AG04449 (cell line): ENCODE measurements at places on chromosomes 16 and 17.

DNA sequence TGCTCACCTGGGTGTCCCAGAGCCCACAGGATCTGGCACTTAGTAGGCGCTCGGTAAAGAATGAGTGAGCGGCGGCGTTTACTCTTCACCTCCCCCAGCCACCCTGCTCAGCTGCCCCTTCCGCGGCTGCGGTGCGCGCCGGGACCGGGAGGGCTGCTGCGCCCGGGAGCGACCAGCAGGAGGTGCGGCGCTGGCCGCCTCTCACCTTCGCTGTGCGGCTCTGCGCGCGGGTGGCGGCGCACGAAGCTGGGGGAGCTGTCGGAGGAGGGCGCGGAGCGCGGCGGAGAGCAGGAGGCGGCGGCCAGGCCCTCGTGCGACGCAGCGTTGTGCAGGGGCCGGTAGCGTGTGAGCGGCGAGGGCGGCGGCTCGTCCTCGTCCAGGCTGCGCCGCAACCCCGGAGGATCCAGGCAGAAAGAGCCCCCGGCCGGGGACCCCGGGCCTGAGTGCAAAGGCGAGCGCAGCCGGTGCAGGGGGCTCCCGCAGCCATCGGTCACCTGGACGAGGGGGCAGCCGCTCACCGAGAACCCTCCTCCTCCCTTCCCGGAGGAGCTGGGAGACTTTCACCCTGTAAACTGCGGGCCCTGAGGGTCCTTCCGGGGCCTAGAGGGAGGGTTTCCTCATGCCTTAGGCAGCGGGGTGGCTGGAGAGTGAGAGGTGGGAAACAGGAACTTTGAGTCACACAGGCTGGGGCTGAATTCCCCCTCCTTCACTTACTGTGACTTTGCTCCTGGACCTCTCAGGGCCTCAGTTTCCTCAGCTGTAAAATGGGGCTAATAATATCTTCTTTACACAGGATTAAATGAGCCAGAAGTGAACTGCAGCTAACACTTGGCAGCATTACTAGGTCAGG is 12.5 kb downstream of the SAMD14 start:
- DNase-seq, result no peak

DNA sequence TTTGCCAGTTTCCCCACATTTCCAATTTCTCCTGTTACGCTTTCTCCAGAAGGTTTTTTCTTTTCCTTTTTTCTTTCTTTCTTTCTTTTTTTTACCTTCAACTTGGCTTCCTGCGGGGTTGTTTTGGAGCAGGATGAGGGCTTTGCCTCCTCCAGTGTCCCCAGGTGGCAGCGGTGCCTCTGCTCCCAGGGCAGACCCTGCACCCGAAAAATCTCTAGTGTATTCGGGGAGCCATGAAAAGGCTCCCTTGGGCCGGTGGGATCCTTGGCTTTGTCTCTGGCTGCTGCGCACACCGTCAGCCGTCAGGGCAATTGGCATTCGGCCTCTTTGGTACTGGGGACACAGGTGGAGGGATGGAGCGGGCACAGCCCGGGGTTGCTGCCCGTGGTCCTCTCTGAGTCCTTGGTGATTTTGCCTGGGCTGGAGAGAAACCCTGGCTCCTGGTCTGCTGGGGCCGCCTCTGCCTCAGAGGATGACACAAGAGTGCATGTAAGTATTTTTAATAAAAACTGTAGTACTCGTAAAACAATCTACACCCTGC is 846 bp downstream of the ITGB3 start:
- DNase-seq, result no peak

DNA sequence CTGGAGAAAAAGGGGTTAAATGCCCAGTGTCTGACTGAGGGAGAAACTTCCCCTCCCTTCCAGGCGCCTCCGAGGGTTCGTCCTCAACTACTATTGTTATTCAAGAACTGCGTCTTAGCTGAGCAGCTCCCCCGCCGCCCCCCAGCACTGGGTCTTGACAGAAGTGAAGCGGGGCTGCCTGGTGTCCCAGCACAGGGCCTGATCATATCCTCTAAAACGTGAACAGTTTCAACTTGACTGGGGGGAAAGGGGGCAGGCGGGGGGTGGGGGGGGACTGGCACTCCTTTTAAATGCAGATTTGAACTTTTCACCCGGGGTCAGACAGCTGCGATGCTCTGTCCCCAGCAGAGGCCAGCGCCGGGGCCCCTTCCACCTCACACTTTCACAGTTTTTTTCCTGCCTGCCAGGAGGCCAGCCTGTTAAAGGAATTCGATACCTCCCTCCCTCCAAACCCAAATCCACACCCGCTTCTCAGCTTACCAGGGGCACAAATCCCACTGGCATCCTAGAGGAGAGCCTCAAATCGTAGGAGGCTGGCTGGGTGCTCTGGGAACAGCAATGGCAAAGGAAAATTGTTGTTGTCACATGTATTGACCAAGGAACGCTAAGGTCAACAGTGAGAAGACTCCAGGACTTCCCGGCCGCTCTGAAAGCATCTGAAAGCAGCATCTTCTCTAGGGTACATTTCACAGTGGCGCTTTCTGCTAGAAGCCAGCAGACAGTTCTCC is 14.5 kb downstream of the ZFHX3 start:
- DNase-seq, result no peak

DNA sequence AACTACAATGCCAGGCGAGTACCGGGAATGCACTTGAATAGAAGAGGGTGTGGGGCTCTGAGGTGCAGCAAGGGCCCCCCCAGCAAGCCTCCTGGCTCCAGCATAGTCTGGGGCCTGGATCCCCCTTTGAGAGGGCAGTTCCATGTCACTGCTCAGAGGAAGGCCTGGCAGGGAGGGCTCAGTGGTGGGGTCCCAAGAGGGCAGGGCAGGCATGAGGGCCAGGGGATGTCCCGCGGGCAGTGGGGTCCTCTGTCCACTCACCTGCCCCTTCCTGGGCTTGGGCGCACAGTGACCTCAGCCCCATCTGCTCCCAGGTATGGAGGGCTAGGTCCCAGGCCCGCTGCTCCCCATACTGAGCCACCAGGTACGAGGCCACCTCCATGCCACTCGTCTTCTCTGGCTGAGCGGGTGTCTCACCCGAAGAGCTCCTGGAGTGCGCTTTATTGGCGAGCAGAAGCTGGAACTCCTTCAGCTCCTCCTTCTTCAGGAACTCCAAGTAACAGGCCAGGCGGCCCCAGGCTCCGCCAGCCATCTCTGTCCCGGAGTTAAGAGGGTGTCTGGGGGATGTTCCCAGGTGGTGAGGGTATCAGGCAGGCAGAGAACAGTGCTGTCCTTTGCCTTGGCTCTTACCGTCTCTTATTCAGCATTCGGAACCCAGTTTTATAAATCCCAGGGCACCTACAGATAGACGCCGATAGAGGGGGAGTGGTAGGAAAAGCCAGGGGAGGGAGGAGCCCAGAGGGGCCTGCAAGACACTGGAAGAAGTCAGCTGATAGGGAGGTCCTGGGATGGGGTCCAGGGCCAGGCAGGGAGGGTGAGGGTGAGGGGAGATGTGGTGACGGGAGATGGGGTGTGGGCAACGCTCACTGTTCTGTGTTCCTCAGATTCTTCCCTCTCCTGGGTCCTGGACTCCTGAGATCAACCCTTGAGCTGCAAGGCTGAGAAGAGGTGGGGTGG is 605 bp downstream of the NLRP1 start:
- DNase-seq, result no peak

- no peak for DNase-seq
Observed at GRCh38 chr16:23955088-23955487, 119.3 kb downstream of the PRKCB start.

- no peak for DNase-seq
Observed at GRCh38 chr17:81002013-81002384, 10.4 kb downstream of the CHMP6 start.

- no peak for DNase-seq
Observed at GRCh38 chr17:34182036-34182803, 72.9 kb upstream of the CCL2 start.

GRCh38 chr16:11181899-11182279 is 74.1 kb downstream of the SOCS1 start:
- no peak for DNase-seq

GRCh38 chr17:46135879-46136563 is 57.2 kb downstream of the KANSL1 start:
- no peak for DNase-seq

DNA sequence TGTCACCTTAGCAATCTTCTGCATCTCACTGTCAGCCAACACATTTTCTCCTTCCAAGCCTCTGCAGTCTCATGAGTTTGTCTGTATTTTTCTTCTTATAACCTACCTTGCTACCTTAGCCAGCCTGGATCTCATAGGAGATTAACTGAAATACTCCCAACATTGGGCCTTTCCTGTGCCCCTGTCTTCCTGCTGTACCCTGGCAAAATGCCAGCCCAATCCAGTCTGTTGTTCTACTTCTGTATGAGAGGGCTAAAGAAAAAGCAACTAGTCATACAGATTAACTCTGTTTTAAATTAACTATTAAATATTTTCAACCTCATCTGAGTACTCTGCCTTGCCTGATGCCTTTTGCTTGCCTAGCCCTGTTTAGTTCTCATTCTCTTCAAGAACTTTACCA is 18.4 kb downstream of the GOSR1 start:
- no peak for DNase-seq

DNA sequence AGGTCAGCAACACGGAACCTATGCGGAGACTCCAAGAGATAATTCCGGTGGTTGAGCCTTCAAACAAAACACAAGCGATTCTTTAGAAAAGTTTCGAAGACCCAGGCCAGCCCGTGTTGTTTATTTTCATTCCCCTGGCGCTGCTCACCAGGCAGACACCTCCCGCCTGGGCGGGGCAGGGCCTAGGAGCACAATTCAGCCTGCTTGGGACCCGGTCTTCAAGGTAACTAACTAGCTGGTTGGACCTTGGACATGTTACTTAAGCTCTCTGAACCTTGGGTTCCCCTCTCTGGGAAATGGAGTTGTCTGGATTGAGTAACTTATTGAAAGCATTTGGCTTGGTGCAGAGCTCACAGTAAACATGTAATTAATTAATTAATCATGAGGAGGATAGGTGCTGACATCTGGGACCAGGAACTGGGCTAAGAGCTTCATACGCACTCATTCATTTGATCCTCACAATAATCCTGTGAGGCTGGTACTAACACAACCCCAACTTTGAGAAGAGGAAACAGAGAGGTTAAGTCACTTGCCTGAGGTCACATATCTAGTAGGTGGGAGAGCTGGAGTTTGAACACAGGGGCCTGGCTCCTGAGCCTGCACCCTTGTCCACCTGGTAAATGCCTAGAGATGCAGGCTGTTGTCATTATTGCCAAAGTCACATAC is 125.3 kb upstream of the SMURF2 start:
- no peak for DNase-seq

GRCh38 chr16:71758293-71758760 is 33.8 kb upstream of the PHLPP2 start:
- no peak for DNase-seq

DNA sequence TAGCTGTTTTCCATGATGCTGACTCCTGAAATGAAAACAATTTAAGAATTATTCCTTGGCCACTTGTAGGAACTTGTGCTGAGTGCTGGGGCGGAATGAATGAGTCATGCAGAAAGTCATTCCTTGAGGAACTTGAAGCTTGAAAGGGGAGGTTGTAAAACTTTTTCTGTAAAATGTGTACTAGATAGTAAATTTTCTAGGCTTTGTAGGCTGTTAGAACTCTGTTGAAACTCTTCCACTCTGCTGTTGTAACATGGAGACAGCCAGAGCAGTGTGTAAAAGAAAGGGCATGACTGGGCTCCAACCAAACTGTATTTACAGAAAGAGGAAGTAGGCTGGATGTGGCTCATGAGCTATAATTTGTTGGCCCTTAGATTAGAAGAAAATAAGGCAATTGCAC is 46.1 kb downstream of the ABCA8 start:
- peak; percentile 89 for DNase-seq

- DNase-seq, result no peak
Observed at GRCh38 chr16:14447783-14448182, 182.3 kb downstream of the PARN start.
